ENCODE measurements at places on chromosomes 7 and 10. TPM values are rescaled to one million over a fixed set of nuclear protein-coding genes. Genes with fewer than 3 reads are reported as not detected.
A peak's percentile ranks its signal among the peaks of the same experiment; 100 is the strongest.

ZPBP gene
- total RNA-seq = not detected

NSUN5 gene
- total RNA-seq = 15.3 TPM

DLX5 gene
- not detected for total RNA-seq

CNTNAP2 gene
- not detected for total RNA-seq

TMEM270 gene
- not detected for total RNA-seq

DNA sequence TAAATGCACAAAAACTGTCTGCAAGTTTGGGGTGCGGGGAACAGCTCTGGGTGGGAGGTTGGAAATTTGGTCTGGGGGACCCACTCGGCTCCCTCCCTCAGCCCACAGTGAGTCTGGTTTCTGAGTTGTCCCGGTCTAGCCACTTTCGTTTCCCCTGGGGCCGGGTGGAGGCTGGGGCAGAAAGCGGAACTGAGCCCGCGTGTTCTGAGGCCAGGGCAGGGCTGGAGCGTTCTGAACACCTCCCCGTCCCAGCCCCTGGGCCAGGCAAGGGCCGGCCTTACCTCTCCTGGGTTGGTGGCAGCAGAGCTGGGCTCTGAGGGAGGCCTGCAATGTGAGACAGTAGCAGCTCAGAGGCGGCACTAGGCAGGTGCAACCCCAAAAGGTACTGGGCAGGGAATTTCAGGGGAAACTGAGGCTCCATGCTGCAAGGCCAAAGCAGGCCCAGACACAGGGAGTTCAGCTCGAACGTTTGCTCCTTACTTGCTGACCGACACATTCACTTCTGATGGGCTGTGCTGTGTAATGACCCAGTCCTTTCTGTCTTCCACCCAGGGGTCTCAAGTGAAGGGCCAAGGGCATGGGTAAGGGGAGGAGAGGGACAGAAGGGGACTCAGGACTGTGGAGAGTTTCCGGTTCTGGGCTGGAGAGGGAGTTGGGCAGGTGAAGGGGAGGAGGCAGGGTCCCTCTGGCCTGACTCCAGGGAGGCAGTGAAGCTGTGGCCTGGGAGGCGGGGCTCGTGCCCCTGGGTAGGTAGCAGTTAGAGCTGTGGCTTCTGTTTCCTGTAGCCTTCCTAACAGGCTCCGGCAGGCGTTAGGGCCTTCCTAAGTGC is 3.0 kb downstream of the IRF5 start:
- DNase-seq = no peak

DNA sequence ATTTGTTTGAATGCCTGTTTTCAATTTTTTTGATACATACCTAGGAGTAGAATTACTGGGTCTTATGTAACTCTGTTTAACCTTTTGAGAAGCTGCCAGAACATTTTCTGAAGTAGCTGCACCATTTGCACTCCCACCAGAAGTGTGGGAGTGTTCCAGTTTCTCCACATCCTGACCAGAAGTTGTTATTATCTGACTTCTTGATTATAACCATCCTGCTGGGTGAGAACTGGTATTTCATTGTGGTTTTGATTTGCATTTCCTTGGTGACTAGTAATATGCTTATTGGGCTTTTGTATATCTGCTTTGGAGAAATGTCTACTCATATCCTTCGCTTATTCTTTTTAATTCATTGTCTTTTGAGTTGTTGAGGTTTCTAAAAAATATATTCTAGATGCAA is 117.2 kb upstream of the GLCCI1 start:
- DNase-seq = no peak

DNA sequence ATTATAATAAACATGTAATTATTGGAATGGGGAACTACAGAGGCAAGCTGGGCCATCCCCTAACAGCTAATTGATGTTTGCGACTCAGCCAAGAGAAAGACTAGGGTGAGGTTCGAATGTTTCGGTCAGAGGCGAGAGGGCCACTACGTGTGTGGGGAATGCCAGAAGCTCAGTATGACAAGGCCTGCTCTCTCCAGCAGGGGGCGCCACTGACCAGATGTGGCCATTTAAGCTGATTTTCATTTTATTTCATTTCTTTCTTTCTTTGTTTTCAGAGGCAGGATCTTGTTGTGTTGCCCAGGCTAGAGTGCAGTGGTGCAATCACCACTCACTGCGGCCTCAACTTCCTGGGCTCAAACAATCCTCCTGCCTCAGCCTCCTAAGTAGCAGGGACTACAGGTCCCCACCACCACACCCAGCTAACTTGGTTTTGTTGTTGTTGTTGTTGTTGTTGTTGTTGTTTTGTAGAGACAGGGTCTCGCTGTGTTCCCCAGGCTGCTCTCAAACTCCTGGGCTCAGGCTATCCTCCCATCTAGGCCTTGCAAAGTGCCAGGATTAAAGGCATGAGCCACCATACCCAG is 38.1 kb downstream of the TMEM130 start:
- peak; percentile 31 for DNase-seq

DNA sequence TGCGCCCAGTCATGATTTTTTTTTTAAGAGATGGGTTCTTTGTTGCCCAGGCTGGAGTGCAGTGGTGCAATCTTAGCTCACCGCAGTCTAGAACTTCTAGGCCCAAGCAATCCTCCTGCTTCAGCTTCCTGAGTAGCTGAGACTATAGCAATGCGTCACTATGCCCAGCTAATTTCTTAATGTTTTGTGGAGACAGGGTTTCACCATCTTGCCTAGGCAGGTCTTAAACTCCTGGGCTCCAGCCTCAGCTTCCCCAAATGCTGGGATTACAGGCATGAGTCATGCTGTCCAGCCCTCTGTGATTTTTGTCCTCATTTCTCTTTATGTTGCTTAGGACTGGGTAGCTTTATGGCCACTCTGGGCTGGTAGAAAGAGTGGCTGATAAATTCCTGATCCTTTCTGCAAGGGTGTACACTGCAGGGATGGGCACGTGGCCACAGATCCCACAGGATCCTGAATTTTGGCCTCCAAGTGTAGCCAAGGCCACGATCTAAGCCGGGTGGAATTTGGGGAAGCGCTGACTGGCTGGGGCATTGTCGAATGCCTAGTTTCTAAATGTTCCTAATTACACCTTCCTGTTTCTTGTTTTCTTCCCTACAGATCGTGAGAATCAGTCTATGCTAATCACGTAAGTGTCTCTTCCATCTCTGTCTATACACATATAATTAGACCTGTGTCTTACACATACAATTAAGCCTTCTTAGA is 24.1 kb upstream of the MYH16 start:
- DNase-seq = no peak

- no peak for DNase-seq
These were observed 131.8 kb downstream of the TES start for GRCh38 chr7:116342125-116342524.

GRCh38 chr10:73039635-73040034 is 57.0 kb downstream of the P4HA1 start:
- peak; percentile 91 for DNase-seq

GRCh38 chr10:78684947-78685346 is 383.8 kb upstream of the ZMIZ1 start:
- DNase-seq = no peak

DNA sequence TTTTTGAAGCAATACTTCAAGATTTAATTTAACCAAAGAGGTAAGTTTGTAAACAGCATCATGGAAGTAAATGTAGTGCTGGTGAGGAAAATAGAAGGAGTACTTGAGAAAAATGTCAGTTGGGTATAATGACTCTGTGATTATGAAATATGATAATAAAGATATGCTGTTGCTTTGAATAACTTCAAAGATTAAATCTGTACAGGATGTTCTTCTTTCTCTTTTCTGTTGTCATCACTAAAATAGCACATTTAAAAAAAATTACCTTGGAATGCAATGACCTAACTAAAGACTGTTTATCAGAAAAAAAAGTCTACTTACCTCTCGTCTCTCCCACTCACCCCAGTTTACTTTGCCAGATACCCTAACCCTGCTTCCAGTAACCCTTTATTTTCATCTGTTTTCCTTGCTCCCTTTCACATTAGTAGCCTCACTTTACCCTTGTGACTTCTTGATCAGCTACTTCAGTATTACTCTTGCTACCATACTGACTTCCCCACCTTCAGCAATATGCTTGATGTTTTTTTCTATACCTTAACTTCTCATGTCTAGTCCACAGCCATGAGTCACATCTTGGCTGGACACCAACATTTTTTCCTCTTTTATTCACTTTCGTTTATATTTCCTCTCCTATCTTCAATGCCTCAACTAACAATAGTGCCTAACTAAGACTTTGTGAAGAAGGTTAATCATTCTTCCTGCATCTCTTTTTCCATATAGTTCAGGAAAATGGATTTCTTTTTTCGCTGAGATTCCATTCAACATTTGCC is 29.7 kb upstream of the TAS2R16 start:
- no peak for DNase-seq

DNA sequence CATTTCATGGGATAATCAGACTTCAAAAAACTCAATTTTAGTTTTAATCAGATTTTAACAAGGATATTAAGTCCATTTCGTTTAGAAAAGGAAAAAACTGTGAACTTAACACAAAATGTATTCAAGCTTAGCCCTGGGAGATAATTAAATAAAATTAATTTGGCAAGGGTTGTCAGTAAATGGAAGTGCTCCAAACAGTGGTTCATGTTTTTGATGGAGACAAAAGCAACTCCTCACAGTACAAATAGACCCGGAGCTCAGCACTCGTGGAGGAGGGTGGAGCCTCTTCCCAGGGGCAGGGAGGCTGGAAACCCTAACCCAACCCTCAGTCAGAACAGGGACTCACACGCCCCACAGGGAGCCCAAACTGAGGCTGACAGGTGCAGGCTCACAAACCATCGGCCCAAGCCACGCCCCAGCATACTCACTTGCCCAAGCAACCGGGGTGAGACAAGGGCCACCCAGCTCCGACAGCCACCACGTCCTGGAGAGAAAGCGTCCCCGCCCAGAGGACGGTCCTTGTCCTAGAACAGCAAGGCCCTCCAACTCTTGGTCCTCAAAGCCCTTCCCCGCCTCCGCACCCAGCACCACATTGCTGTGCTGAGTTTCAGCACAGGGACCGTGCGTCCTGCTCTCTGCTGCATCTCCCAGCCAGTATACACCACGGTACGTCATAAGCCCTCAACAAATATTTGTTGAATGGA is 39.8 kb downstream of the MAD1L1 start:
- no peak for DNase-seq

DNA sequence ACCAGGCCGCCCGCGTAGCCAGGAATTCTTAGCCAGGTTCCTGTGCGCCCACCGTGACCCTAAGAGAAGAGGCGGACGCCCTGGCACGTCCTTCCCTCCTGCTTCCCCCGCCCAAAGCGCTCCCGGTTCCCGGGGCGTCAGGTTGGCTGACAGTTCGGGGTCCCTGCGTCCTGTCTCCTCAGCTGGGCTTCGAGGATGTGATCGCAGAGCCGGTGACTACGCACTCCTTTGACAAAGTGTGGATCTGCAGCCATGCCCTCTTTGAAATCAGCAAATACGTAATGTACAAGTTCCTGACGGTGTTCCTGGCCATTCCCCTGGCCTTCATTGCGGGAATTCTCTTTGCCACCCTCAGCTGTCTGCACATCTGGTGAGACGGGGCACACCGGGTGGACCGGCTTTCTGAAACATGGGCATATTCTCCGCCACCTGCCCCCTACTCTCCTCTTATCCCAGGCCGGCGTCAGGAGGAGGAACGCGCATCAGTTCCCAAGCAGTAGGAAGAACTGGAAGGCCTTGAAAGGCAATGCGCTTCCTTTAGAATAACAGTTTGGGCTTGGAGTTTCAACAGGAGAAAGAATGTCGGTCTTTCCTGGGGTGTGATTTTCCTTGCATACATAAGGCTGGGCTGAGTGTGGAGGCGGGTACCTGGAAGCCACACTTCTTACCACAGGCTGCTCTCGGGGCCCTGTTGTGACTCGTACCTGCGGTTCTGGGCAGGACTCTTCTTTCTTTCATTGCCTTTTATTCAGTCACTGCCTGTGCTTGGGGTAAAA is 728 bp downstream of the CAV2 start:
- DNase-seq = peak; percentile 69

GRCh38 chr10:113765910-113766309 is 14.4 kb downstream of the PLEKHS1 start:
- no peak for DNase-seq

GRCh38 chr10:84415539-84416244 is 87.3 kb downstream of the CCSER2 start:
- no peak for DNase-seq

DNA sequence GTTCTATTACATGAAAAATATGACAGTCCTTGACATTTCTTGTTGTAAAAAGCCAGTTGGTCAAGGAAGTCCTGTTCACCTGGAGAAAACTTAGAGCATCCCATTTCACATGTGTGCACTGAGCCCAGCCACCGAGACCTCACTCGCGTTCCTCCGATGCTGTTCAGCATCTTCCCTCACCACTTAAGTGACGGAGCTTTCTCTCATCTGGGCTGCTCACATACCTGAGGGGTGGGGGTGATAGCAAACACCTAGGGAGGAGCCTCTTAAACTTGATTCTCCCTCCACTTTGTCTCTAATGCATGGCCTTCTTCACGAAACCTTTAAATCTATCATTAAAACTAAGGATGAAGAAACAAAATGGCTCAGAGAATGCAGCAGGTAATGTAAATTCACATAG is 950.2 kb downstream of the GATA3 start:
- DNase-seq = no peak

DNA sequence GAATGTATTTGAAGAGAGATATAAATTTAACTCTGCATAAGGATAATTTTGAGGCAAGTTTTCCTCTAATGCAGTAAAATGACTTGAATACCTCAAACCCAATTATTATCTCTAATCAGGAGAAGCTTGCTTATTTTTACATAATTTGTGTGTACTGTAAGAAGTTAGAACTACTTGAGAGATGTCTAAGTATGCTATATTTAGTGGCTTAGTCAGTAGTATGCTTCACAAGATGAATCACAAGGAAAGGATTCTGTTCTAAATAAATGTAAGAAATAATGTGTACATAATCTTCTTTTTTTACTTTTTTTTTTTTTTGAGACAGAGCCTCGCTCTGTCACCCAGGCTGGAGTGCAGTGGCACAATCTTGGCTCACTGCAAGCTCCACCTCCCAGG is 13.7 kb downstream of the PHTF2 start:
- DNase-seq = peak; percentile 87

GRCh38 chr10:114925587-114926586 is 12.1 kb upstream of the TRUB1 start:
- peak; percentile 66 for DNase-seq

DNA sequence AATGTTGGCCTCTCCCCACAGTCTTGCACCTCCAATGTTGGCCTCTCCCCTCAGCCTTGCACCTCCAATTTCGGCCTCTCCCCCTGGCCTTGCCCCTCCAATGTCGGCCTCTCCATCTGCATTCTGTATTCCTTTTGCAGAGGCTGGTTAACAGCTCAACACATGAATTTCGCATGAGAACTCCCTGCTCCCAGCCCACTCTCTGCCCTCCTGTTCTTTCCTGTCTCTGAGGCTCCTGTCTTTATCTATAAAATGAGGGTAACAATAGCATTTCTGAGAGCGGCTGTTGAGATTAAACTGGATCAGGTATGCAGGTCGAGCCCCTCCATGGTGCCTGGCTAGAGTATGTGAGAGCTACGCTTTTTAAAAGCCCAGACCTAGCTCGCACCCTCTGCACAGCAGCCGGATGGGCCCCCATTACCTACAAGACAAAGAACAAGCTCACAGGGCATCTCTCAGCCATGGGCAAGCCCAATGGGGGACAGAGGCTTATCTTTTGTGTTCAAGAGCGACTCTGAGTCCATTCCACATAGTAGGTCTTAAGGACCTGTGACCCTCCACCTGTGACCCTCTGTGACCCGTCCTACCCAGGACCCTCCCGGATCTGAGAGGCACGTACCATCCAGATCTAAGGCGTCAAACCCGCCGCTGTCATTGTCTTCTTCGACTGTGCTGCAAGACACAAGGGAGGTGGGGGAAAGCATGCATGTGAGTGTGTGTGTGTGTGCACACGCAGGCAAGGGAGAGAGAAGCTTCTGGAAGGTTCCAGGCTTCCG is 82.2 kb upstream of the GNA12 start:
- no peak for DNase-seq

- DNase-seq = peak; percentile 42
These were observed 103.3 kb upstream of the GATA3 start for GRCh38 chr10:7950981-7951847.

Data from GM23248 (cell line).